ENCODE measurements at places on chromosomes 1 and 21.

GRCh38 chr1:155904261-155904660, 6.9 kb downstream of the RIT1 start:
- no peak for DNase-seq

- no peak for DNase-seq
These were observed 73.9 kb downstream of the NENF start for GRCh38 chr1:212506666-212507065.

DNA sequence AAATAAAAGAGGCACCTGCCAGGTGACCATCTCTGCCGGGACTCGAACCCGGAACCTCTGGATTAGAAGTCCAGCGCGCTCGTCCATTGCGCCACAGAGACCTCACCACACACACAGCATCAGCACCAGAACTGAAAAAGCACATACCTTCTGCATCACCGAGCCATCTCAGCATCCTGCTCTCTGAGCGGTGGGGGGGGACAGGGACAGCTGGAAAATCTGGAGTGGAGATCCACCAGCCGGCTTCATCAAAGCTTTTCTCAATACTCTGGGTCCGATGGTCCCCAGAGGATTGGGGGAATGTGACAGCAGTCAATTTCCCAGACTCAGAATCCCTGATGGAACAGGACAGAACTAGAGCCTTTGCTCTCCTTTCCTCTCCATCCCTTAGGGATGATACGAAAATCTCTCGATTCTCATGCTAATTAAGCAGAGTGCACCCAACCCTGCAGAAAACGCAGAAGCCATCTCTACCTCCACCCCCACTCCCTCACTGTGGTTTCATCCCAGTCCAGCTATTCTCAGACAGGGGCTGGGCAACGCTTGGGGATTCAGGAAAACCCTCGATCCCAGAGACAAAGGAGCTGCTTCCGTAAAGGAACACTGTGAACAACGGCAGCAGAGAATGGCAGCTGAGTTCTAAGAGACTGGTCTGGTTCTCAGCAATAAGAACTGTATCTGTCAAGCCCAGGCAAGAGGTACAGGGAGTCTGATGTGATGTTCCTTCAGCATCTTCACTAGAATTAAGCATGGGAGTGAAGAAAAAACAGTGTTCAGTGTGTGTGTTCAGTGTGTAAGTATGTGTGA, 29.6 kb upstream of the CADM3 start:
- no peak for DNase-seq

DNA sequence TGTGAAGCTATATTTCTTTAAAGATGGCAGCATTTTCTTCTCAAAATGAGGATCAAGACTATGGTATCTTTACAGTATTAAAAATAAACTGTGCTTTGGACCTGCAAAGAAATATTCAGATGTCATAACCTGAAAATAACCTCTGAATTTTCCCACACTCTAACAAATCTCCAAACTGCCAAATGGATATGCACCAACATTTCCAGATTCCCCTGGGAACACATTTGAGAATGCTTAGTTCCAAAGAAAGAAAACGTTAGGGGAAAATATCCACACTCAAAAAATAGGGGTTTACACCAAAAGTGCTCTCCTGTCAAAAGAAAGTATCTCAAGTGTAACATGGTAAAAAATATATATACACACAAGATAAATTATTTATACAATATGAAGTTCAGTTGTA, 69.1 kb upstream of the ARHGAP29 start:
- no peak for DNase-seq

- DNase-seq, result no peak
These were observed 77.6 kb upstream of the CHRM3 start for GRCh38 chr1:239308701-239309333.

DNA sequence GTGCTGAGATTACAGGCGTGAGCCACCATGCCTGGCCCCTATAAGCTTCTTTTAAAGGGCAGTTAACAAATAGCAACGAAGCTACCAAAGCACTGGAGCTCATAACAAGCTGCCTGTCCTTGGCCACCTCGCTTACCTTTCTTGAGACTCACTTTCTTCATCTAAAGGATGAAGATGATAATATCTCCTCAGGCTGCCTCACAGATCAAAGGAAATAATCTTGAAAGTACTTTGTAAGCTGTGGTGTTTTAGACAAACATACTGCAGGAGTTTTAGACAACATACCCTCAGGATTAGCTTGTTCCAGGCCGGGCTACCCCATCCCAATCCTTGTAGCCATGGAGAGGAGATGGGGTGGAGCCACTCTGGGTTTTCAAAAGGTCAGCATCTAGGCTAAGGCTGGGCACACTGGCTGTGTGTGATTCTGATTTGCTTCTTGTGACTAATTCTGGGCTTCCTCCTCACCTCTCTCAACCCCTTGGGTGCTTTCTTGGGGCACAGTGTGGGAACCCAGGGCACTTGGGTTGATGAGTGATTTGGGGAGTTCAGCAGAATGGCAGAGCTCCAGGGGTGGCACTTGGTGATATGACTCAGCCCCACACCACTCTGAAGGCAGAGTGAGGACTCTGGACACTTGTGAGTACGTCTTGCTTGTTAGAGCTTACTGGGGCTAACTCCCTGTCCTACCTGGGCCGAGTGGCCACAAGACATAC, 5.2 kb downstream of the GPR25 start:
- DNase-seq, result peak; percentile 34

DNA sequence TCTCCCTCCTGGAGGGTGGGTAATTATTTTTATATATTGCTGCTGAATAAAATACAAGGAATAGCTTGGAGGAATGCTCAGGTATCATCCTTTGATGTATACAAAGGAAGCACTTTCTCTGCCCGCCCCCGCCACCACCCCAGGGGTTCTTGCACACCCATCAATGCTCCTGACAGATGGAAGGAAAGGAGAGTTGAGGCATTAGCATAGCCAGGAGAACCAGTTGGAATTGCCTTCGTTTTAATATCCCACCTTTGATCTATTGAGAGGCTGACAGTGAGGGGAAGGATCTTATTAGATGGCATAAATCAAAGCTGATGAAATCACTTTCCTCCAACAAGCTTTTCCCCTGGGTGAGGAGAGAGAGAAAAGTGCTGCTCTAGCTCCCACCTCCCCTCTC, 71.1 kb downstream of the LGR6 start:
- no peak for DNase-seq

DNA sequence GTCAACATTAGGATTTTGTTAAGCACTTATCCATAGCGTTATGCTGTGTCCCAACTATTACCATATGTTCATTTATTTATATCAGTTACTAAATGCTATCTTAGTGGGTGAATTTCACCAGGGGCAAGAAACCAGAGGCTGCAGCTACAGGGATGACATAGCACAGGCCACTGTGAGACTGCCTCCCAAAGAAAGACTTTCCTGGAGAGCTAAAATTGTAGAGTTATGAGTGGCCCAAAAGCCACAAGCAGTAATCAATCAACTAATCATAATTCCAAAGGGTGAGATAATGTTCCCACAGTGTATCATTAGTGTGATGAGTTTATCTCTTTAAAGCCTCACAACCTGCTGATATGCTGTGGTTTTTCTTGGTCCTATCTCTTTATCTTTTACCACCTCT, 3.8 kb upstream of the TGFB2 start:
- no peak for DNase-seq

DNA sequence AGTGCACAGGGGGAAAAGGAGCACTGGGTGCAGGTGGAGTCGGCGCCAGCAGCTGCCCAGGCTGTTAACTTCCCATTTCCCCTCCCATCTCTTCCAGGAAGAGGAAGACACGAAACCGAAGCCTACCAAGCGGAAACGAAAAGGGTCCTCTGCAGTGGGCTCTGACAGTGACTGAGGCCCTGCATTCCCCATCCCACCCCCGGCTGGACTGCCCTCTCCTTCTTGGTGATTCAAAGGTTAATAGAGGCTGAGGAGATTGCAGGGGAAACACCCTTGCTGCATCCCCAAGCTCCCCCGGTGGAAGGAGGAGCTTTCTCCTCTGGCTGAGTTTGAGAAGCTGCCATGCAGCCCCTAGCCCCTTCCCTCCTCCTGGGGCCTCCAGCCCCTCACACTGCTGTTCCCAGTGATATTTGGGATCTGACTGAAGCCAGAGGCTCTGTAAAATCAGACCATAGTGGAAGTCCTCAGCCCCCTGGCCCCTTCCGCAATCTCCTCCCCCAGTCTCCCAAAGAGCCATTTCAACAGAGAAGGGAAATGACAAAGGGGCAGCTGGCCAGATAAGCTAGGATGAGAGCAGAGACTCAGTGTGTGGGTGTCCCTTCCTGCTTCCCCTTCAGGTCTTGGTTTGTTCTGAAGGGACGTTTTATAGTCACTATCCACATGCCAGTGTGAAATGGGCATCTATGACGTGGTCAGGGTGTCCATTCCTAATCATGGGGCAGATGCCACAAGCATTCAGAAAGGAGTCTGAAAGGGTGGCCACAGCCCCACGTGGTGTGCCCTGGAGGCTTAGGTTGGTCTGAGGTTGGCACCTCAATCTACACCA, 1.9 kb upstream of the SLC27A3 start:
- DNase-seq, result no peak

- DNase-seq, result no peak
These were observed 15.1 kb upstream of the DR1 start for GRCh38 chr1:93330617-93331016.

GRCh38 chr21:26826801-26827200, 18.4 kb downstream of the ADAMTS1 start:
- no peak for DNase-seq

- no peak for DNase-seq
These were observed 87.5 kb downstream of the FGGY start for GRCh38 chr1:59384443-59384842.

All from stimulated activated CD4-positive, alpha-beta T cell treated with anti-CD3 and anti-CD28 coated beads, TNF-alpha, amount 100 ng/mL, for 24 hours (primary cell).